ENCODE measurements at places on chromosomes 11 and 22.

DNA sequence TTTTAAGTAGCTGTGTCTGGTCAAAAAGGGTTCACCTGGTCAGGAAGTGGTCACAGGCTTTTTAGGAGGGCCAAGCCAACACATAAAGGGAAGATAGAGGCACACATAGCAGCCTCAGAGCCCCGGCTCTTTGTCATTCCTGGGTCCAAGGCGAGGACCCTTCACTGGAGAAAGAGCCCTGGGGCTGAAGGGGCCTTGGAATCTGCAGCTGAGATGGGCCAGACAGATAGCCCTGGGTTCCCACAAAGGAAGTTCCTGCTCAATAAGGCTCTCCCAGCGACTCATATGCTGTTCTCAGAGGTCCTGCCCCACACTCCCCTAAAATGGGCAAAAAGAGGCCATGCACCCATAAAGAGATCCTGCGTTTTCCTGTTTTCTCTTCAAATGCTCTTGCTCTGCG lies 77.7 kb downstream of the LINC01488 start:
- no peak for DNase-seq

GRCh38 chr11:71435278-71435951 lies 12.8 kb downstream of the DHCR7 start:
- DNase-seq, result no peak

- DNase-seq, result no peak
These were observed 397.0 kb downstream of the ETS1 start for GRCh38 chr11:128190312-128190711.

DNA sequence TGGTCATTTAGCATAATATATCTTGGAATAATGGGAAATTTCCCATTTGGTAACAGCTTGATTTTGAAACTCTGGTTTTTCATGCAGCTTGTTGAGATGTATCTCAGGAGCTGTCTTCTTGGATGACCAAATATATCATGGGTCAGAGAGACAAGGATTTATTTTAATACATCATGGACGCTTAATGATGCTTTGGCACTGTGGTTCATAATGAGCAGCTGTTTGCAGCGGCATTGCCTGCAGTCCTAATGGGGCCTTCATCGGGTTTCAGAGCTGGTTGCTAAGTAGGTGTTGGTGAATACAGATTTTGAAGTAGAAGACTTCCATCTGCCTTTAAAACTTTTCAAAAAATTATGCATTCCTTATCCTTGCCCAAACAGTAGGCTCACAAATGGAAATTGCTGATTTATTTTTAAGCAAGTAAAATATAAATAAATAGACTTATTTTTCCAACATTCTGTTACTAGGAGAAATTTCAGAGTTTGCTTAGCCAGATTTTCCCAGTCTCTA lies 389.5 kb upstream of the FAT3 start:
- DNase-seq, result no peak

GRCh38 chr11:67504005-67504949 lies 886 bp downstream of the PITPNM1 start:
- DNase-seq, result peak; percentile 22
